ENCODE measurements at places on chromosomes 13 and 19. TPM values are rescaled to one million over a fixed set of nuclear protein-coding genes. Genes with fewer than 3 reads are reported as not detected.

Gene ZNF700
- 7.0 TPM for polyA plus RNA-seq

Gene VSIG10L
- 1.00 TPM for polyA plus RNA-seq

DNA sequence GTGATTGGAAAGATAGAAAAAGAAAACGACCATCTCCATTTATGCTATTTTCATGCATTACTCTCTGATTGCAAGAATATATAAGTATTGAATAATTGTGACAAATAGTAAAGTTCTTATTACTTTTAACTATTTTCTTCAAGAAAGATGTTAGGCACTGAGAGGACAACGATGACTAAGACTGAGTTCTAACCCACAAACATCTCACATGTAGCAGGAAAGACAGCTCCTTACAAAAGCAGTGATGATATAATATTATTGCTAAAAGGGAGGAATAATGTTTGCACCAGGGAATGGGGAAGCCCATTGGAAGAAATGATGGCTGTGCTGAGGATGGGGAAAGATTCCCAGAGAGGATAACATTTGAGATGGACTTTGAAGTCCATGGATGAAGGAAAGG is 22.6 kb downstream of the RXFP2 start:
- DNase-seq: no peak

GRCh38 chr13:100983111-100983510 is 308.5 kb upstream of the TMTC4 start:
- DNase-seq: peak; percentile 11

DNA sequence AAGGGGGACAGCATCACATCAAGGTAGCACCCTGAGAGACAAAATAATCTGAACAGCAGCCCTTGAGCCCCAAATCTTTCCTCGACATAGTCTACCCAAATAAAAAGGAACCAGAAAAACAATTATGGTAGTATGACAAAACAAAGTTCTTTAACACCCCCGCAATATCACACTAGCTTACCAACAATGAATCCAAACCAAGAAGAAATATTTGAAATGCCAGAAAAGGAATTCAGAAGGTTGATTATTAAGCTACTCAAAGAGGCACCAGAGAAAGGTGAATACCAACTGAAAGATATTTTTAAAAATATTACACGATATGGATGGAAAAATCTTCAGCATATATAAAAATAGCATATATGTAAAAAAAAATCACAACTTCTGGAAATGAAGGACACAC is 252.9 kb upstream of the SLITRK6 start:
- no peak for DNase-seq

DNA sequence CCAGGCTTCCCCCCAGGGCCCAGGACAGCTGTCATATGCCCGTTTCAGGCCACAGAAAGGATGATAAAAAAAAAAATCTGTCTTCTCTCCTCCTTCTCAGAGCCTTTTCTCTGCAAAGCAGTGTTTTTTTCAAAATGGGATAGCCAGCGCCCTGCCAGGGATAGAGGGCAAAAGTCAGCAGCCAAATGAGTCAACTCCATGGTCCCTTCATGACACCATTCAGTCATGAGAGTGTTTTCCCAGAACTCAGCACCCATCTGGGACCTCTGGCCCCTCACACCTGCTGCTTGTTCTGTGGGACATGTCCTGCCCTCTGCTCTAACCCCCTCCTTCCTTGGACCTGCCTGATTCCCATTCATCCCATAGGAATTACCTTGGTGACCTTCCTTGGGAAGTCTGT is 95.0 kb downstream of the CYSLTR2 start:
- DNase-seq: no peak

DNA sequence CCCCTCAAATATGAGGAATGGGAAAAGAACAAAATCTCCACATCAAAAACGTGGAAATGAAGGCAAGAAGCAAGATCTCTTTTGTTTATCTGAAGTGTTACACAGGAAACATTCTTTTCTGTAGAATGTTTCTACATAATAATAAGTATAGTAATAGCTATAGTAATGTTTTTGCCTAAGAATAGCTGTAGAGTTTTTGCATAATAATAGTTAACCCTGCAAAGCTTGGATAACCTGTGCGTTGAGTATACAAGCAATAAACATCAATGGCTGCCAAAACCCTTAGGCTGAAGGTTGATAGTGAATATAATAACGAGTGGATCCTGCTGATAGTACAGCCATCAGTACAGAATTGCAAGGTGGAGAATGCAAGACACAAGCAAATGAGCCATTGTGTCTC is 11.1 kb upstream of the LILRA5 start:
- no peak for DNase-seq

- DNase-seq: no peak
These were observed 77.2 kb downstream of the SPACA7 start for GRCh38 chr13:112453207-112453829.

DNA sequence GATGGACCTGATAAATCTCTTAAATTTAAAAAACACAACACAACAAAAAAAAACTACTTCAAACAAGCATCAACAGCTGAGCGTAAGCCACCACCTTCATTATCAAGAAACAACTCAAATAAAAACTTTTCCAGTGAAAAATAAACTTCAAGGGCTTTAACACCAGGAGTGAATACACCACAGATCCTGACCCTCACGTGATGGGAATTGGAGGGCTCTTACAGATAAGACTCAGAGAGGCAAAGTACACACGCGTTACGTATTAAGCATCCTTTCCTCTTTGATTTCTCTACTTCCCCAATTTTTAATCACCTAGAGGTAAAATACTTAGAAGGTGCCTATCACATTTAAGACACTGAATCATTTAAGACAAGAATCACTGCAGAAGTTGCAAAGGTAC is 573 bp upstream of the STARD13 start:
- no peak for DNase-seq

DNA sequence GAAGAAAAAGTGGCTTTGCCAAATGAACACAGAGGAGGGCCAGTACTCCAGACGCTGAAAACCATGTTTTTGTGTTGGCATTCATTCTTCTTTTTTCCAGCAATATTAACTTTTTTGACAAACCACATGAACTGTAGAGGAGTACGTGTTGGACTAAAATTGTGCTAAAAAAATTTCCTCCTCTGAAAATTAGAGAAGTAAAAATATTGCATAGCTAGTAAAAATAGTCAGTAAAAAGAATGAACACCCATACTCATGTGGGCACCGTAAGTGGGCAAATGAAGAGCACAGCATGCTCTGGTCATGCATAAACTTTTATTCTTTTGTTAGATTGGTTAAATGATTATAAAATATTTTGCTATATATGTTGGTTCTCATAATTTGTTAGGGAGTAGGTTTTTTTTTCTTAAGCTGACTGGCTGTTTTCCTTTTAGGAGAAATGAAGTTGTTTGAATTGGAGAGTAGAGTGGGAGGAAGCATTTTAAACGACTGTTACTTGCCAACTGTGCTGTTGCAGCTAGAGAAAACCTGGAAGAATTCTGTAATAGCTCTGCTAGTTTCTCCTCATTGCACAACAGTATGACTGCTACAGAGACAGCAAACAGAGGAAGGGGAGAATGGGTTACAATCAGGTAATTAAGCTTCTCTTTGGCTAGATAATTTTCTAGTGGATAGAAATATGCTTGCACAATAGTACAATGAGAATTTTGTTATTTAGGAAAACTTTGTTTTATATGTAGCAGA is 222.4 kb downstream of the KCTD12 start:
- no peak for DNase-seq

DNA sequence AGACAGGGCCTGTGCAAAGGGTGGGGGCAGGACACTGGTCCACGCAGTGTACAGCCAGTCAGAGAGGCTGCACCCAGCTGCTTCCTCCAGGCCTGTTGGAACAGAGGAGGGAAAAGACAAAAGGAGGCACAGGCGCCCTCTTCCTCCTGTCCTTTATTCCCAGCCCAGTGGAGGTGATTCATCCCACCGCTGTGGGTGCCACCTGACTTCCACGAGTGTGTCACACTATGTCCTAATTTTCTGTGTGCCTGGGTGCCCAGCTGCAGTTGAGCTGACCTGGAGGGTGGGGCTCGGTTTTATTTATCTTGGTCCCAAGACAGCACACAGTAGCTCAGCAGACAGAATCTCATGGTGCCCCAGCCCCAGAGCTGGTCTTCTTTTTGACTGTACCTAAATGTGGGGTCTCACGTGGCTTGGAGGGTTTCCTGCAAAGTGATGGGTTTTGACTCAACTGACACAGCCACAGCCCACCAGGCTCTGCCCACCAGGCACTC is 9.0 kb downstream of the EPS15L1 start:
- DNase-seq: no peak

DNA sequence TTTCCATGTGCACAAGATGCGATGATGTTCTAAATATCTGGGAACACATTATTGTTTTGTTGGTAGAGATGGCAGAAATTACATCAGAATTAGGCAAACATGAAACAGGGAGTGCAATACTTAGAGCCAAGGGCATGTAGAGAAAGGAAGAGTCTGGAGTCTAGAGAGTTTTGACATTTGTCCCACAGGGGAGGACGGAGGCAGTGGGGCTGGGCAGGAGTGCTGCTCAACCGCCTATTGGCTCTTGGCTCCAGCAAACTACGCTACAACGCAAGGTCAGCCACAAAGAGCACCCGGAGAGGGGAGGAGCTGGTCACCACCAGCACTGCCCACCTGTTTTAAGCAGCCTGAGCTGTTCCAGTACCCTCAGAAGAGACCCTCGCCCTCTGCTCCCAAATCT is 108.3 kb downstream of the ABCC4 start:
- DNase-seq: no peak

Data from forelimb muscle (tissue), 1 donor.